Left lung (tissue), 14 donors: ENCODE measurements at places on chromosomes 16 and 17. TPM values are rescaled to one million over a fixed set of nuclear protein-coding genes. Genes with fewer than 3 reads are reported as not detected.

Gene HOXB1
- total RNA-seq: not detected

- no peak for DNase-seq
These were observed 21.0 kb downstream of the C16orf90 start for GRCh38 chr16:3474136-3474779.

DNA sequence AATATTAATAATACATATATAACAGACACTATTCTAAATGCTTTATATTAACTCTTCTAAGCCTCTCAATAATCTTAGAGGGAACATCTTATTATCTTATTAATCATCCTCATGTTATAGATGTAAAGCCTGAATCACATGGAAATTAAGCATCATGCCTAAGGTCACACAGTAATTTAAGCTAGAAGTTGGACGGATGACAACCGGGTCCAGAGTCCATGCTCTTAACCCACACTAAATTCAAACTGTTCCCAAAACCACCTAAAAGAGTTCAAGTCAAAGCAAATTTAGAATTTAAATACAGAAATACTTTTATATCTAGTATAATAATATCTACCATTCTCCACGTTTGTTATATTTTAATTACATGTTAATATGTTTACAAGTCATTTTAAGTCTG lies 193.3 kb downstream of the CEP112 start:
- DNase-seq: no peak

GRCh38 chr17:81741594-81742452 lies 29.7 kb downstream of the SLC25A10 start:
- DNase-seq: no peak

GRCh38 chr16:11100239-11100750 lies 155.7 kb downstream of the SOCS1 start:
- peak; percentile 75 for DNase-seq

DNA sequence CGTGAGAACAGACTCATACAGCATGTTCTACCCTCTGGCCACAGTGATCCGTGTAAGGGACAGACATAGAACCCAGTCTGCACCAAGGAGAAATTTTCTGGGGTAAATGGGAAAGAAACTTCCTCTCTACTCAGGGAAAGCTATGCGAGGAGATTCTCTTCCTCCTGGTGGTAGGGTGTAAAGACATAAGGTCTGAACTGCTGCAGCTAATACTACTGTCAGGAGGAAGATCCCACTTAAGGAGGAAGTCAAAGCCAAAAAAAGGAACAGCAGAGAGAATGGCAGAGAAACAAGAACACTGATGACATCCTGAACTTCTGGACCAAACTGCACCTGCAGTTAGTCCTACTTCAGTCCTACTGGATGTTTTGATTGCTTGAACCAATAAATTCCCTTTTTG lies 7.1 kb upstream of the TM4SF5 start:
- no peak for DNase-seq

Gene CLEC18B
- 2.2 TPM for total RNA-seq

Gene DNAH3
- total RNA-seq: not detected

- DNase-seq: peak; percentile 88
These were observed 122.6 kb downstream of the SOCS1 start for GRCh38 chr16:11133344-11133943.

DNA sequence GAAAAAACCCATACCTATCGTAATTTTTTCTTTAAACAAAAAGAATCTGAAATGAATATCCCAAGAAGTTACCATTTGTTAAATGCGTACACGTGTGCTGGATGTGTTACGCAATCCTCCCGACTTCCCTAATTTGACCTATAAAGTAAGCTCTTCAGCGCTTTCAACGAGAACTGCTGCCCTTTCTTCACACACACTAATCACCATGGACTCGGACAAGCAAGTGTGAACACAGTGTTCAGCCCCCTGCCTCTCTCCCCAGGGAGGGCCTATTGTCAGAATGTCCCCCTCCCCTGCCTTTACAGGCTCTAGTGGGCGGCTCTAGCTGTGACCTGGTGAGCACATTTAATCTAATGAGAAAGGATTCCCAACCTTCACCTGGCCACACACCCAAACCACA lies 216.1 kb downstream of the CEP112 start:
- DNase-seq: peak; percentile 37
